ENCODE measurements at places on chromosomes 7 and 10.
A peak's percentile ranks its signal among the peaks of the same experiment; 100 is the strongest.

DNA sequence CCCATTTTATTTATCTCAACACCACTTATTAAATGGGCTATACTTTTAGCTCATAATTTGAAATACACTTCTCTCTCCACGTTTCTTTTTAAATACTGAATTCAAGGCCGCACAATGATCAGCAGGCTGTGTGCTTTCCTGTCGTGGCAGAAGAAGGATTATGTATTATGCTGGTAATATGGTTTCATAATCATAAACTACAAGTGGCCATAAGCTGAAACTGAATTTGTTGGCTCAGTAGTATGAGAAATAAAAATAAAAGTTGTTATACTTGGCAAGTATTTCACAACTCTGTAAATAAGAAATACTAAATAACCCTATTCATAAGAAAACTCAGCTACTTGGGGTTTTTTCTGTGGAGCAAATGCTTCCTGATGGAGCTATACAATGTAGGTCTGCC, 313.6 kb downstream of the DOCK4 start:
- no peak for DNase-seq

- no peak for DNase-seq
These were observed 47.5 kb upstream of the EN2 start for GRCh38 chr7:155410431-155410830.

- DNase-seq: no peak
These were observed 90.9 kb upstream of the ZNF804B start for GRCh38 chr7:88668591-88668990.

DNA sequence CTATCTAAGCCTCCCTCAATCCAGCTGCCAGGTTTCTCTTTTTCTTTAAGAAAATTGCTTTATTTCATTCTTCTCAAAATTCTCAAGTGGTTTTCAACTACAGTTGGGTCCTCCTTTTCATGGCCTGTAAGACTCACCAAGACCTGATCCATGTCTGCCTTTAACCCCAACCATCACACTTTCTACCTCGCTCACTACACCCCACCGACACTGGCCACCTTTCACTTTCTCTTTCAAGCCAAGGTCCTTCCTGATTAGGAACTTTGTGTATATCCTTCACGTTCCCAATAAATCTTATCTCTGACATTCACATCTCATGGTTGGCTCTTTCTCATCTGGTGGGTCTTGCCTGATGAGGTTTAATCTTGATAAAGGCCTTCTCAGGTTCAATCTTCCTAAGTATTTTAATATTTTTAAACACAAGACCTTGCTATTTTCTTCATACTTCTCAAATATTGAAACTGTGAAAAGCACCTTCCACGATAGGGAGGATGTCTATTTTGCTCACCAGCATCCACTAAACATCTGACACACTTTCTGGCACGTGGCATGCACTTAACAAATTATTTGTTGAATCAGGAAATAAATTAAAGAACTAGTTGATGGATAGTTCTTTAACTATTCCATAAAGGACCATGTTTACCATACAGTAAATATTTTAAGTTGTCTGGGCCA, 624.8 kb downstream of the GRID1 start:
- DNase-seq: peak; percentile 11

DNA sequence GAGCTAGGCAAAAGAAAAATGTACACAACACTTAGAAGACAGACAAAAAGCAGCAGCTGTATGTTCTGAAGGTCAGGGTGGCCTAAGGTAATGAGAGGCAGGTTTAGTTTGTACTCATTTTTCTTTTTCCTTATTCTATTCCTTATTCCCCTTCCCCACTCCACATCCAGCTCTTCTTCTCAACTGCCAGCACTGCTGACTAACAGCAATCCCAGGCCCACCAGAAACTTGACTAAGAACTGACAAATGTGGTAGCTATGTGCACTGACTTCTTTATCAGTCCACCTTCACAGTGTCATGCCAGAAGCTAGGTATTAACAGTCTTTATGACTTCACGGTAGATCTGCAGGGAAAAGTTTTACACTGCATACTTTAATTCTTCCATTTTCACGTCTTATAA, 6.1 kb downstream of the COPG2 start:
- no peak for DNase-seq

- DNase-seq: no peak
These were observed 220.7 kb downstream of the ADARB2 start for GRCh38 chr10:1516492-1517165.

DNA sequence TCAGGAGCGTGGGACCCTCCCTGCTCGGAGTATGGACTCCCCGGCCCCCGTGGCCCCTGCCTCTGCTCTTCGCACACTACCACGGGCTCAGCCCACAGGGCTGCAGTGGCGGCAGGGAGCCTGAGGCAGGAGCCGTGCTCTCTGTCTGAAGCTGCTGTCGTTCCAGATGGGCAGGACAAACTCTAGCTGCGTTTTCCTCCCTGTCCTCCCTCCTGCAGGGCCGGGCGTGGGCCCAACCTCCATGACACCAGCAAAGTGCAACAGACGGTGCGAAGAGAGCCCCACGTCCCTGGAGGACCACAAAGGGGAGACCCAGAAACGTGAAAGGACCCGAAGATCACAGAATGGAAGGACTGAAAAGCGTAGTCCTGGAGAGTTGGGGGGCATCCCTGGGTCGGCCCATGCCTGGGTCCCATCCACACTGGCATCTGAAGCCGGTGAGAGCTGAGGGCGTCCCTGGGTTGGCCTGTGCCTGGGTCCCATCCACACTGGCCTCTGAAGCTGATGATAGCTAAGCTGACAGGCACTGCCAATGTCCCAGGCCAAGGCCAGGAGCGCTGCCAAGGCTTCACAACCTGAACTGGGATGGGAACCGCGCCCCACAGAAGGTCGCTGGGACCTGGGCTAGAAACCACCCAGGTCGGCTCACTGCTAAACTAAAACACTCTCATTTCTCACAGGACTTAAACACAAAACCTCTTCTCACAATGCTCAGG, 267.0 kb downstream of the MAD1L1 start:
- DNase-seq: no peak

- no peak for DNase-seq
These were observed 3.4 kb upstream of the MINDY3 start for GRCh38 chr10:15863733-15864132.

DNA sequence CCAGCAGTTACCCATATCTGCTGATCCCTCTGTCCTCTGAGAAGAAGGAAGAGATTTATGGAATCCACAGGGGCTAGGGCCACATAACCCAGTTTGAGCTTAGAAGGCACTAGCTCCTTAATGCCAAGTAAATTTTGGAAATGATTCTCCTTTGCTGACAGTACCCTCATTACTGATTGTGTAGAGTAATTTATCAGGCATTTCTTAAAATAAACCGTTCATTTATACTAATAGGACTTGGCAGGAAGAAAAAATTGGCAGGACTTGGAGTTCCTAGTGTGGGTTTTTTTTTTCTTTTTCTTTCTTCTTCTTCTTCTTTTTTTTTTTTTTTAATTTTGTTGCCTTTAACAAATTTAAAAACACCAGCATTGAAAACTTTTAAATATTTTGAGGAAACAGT, 645.7 kb downstream of the SUGCT start:
- DNase-seq: no peak

DNA sequence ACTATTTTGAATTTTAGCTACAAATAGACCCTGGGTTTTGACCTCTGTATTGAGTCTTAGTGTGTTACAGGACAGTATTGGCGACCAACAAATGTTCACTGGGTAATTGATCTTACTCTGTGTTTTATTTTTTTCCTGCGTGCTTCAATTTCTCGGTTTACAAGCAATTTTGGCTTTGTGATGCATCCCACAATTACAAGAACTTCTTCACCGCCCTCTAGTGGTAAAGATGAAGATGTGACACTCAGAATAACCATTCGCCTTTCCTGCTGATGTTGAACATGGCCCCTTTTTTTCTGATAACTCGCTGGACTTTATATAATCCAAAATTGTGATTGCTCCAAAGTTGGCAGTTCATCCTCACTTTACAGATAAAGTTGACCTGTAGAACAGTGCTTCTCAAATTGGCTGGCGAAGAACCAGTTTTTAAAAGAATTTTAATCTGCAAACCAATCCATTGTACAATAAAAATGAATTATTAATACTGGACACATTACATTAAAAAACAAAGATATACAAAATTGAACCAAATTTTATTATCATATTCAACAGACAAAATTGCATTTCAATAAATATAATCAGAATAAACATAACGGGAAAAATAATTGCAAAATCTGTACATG, 20.2 kb upstream of the SMC3 start:
- DNase-seq: peak; percentile 81

DNA sequence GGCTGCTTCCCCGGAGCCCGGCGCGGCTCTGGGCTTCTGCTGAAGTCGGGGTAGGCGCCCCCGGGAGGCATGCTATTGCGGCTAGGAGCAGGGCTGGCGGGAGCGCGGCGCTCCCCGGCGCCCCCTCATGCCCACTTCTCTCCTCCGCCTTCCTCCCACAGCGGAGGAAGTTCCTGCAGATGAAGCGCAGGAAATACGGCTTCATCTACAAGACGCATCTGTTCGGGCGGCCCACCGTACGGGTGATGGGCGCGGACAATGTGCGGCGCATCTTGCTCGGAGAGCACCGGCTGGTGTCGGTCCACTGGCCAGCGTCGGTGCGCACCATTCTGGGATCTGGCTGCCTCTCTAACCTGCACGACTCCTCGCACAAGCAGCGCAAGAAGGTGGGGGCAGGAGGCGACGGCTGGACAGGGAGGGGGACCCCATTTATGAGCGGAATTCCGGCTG, 479 bp downstream of the CYP26A1 start:
- DNase-seq: no peak

DNA sequence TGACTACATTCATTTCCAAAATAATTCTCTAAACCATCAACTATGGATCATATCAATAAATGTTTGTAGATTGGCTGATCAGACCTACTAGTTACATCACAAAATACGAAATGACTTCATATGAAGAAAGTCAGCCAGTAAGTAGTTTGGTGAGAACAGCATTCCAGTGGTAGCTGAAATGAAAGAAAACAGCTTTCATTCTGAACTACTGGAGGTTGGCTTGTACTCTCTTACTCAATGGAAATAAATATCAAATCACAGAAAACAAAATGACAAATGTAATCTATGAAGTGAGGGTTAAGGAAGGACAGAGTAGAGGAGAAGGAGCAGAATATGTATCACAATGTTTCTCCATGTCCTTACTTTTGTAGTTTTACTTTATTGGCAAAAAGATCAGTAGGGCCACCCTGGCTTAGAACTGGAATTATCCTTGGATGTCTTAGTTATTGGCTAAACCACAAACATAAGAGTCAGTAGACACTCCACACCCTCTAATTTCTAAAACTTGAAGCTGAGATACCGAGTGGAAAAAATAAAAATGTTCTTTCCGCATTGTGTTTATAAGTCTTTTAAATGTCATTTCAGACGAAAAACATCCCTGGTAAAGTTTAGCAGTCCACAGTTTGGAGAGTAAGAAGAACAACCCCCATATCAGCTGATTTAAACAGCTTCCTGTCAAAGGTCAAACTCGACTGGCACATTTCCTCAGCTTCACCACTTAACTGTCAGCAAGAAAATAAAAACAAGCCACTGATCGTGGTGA, 74.0 kb upstream of the DGKI start:
- no peak for DNase-seq

DNA sequence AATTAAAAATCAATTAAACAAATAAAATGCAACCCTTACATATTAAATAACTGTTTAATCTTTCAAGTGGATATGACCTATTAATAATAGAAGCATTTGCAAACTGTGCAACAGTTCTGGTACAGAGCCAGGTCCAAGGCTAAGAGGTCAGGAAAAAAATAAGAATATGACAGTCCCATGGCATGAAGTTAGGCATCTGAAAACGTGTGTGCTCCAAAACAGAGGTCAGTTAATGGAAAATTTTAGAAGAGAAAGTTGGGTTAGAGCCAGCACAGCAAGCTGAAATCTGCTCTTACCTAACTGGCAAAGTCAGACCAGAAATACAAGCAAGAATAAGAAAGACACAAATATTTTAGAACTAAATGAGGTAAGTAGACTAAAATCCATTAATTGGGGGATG, 757.7 kb downstream of the GRM8 start:
- no peak for DNase-seq

GRCh38 chr10:102872163-102872562, 2.9 kb downstream of the AS3MT start:
- DNase-seq: no peak

GRCh38 chr10:122188706-122189105, 82.4 kb upstream of the BTBD16 start:
- no peak for DNase-seq

DNA sequence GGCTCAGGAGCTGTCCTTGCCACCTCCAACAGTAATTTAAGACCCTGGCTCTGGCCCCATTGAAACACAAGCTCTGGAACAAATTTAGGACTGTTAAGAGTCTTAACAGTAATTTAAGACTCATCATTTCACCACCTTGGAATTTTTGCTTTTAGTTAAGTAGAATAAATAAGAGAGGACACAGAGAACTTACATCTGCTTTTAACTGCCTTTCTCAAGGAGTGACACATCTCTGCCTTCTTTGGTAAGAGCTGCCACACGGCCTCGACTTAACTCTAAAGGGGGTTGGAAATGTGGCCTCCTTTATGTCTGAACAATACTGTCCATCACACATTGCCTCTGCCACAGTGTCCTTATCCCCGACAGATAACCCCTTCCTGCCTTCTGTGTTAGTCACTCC, 77.9 kb downstream of the HERPUD2 start:
- no peak for DNase-seq

DNA sequence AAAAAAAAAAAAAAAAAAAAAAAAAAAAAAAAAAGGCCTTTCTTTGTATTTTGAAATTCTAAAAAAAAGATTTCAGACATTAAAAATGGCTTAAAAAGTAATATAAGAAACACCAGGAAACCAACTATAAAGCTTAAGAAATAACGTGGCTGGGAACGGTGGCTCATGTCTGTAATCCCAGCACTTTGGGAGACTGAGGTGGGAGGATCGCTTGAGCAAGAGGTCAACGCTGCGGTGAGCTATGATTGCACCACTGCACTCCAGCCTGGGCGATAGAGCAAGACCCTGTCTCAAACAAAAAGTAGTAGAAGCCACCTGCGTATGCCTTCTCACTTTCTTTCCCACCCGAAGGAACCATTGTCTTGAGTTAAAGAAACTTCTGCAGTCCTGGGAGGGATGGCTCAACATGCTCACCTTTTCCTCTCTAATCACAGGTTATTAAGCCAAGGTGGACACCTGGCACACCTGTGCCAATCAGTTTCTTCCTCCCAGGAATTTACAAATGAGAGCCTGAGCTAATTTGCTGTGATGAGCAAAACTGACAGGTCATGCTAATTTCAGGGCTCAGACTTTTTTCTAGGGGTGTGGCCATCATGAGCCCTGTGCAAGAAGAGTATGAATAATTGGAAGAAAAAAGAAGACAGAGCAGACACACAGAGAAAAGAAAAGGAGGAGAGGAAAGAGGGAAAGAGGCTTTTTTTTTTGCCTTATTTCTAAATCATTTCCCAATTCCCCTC, 72.0 kb upstream of the PARD3 start:
- DNase-seq: no peak

DNA sequence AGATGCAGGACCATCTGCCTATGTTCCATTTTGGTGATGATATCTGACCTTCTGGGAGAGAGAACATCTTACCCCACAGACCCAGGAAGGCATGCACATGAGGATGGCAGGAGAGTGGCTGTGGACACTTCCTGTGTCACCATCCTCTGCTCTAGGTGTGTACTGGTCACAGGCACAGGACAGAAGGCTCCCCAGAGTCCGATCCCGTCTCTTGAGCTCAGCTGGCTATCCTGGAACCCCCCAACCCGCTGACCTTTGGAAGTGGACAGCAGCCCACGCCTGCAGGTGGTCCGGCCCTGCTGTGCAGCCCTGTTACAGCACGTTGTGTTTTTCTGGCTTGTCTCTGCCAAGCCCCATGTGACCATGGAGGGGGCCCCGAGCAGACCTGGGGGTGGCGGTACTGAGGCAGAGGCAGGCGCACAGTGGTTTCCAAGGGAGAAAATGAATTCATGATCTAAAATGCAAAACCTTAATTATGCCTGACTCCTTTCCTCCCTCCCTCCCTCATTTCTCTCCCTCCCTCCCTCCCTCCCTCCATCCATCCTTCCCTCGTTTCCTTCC, 178.8 kb downstream of the CUX1 start:
- no peak for DNase-seq
